ENCODE measurements at places on chromosomes 2 and 18. TPM values are rescaled to one million over a fixed set of nuclear protein-coding genes. Genes with fewer than 3 reads are reported as not detected.

Gene DSC1
- total RNA-seq: 13.0 TPM

Gene STAT4
- 134 TPM for total RNA-seq

Gene SULT1C2
- not detected for total RNA-seq

Gene AMER3
- total RNA-seq: not detected

Gene PLCL1
- 8.8 TPM for total RNA-seq

Gene FAM124B
- total RNA-seq: not detected
